Effector CD8-positive, alpha-beta T cell (primary cell): ENCODE measurements at places on chromosomes 1 and 21.

- no peak for DNase-seq
Measured at GRCh38 chr1:177164380-177165068, at the start of gene ASTN1. TSS of gene ASTN1 (minus strand) at chr1:177164712. CDS start at chr1:177164676, 36 bp downstream.

DNA sequence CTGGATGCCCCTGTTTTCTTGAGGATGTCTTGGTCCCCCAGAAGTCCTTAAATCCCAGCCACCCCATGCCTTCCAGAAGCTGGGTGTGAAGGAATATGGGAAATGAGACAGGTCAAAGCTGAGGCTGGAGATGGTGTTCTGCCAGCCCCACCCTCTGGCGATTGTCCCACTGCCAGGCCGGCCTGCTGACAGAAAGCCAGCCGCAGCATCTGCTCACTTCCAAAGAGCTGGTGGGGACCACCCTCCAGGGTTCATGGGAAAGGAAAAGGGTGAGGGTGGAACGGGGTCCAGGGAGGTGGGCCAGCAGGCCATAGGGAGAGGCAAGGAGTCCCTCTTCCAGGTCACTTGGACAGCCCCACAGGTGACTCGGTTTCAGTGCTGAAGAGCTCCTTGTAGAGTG lies 1.9 kb upstream of the LINGO4 start:
- no peak for DNase-seq

- DNase-seq, result no peak
Measured at GRCh38 chr21:33854604-33855003, 61.0 kb downstream of the ATP5PO start.

- DNase-seq, result no peak
Measured at GRCh38 chr1:91427741-91428140, 23.1 kb upstream of the HFM1 start.

GRCh38 chr1:94660994-94661393 lies 119.4 kb upstream of the F3 start:
- DNase-seq, result no peak

GRCh38 chr1:1916851-1917251 lies 1.8 kb downstream of the CALML6 start:
- DNase-seq, result no peak
